H4 (cell line): ENCODE measurements at places on chromosomes 4 and X. TPM values are rescaled to one million over a fixed set of nuclear protein-coding genes. Genes with fewer than 3 reads are reported as not detected.

DNA sequence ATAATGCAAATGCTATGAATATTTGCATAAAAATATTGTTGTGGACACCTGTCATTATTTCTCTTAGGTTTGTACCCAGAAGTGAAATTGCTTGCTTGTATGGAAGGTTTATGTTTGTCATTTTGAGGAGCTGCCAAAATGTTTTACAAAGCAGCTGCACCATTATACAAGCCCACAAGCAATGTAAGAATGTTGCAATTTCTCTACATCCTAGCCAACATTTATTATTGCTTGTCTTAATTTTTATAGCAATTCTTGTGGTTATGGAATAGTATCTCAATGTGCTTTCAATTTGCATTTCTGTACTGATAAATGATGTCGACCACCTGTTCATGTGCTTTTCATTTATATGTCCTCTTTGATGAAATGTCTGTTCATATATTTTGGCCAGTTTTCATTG is 18.7 kb upstream of the RBMX start:
- no peak for DNase-seq

DNA sequence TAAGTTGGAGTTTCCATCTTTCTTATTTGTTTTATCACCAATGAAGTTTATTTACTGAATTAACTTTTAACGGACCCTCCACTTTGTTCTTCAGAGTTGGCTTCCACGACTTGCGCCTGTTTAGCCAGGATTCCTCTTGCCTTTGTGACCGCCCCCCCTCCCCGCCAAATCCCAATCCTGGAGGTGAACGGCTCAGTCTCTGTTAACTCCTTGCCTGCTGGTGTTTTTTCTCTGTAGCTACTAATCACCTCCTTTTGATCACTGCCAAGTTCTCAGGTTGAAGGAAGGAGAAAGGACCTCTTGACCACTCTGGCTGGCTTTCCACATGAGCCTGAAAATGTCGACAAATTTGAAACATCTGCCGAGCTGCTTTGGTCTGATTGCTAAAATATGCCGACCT is 46.8 kb upstream of the BCOR start:
- DNase-seq: no peak

GRCh38 chr4:11842620-11843263 is 414.0 kb upstream of the HS3ST1 start:
- no peak for DNase-seq

GRCh38 chr4:100819505-100819904 is 301.7 kb upstream of the EMCN start:
- DNase-seq: no peak

GRCh38 chrX:148517176-148517575 is 16.8 kb downstream of the AFF2 start:
- DNase-seq: peak; percentile 45

GRCh38 chr4:86261636-86262035 is 98.2 kb downstream of the MAPK10 start:
- DNase-seq: no peak

DNA sequence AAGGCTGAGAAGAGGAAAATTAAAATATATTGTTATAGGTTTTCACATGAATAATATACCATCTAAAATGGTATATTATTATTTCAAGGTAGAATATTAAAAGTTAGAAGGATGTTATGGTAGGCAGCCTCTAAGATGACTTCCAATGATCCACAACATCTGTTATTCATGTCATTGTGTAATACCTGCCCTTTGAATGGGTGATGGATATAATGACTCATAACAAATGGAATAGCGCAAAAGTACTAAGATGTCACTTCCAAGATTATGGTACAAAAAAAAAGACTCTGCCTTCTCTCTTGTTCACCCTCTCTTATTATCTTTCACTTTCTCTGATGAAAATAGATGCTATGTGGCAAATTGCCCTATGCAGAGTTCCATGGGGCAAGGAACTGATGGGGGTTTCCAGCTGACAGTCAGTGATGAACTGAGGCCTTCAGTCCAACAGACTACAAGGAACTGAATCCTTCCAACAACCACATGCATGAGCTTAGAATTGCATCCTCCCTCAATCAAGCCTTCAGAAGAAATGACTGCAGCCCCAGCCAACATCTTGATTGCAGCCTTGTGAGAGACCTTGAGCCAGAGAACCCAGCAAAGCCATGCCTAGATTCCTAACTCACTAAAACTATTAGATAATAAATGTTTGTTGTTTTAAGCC is 57.7 kb downstream of the HS6ST2 start:
- DNase-seq: no peak

DNA sequence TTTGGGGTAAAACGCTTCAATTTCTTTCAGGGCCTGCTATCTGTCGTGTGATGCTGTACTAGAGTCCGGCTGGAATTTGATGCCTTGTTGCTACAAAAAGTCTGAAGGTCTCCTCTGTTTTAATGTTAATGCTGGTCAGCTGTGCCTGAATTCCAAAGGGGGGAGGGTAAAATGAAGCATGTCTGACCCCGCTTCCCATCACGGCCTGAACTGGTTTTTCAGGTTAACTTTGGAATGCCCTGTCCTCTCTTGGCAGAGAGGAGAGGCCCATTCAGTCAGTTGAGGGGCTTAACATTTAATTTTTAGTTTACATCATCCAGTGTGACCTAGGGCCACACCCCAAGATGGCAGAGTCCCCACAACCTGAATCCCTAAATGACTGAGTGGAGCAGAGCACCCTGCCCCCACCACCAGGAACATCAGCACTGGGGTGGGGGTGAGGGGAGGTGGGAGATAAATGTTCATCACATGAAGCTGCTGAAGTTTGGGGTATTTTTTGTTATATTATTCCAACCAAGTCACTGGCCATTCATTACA is 47.9 kb upstream of the GPR78 start:
- DNase-seq: no peak

- DNase-seq: peak; percentile 36
Observed at GRCh38 chr4:118270492-118270891, 82.3 kb downstream of the PRSS12 start.

DNA sequence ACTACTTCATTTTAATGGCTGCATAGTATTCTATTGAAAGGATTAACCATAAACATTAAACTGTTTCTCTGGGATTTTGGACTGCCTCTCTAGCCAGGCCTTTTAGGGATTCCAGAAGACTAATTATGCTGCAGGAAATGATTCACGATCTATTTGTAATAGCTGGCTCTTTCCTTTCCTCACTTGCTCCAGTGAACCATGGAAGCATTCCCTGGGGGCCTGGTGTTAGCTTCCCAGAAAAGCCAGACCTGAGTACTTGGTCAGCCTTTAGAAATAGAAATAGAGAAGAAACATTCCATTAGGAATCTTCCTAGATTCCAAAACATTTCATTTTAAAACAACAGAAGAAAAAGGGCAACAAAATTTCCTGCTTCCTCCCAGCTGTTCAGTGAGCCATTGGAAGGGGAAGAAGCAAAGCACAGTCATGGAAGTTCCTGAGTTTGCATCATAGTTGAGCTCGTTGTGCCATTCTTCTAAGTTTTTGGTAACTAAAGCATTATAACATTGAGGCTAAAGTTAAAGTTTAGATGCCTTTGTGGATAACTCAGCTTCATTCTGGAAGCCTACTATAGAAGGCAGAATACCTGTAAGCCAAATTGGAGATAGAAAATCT is 83.5 kb downstream of the NPNT start:
- DNase-seq: peak; percentile 16

DNA sequence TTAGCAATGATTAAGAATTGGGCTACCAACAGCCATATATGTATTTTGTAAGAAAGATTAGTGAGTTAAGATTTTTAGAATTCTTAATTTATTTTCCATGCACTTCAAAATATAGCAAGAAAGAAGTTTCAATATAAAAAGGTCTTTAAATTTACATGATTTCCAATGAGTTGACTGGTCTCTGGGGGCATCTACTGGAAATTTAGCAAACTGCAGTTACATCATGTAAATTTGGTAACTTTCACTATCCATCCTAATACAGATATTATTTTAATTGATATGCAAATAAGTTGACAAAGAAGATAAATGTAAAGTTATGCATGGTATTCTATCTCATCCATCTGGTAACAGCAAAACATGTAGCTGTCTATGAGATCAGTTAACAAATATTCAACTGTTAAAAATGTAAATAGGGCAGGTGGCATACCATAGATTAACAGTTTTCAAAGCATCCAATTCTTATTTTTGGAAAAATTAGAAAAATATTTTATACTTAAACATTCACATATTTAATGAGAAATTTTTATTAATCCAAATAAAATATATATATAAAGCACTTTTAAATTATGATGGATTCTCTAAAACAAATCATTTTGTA is 29.1 kb downstream of the TTC29 start:
- peak; percentile 14 for DNase-seq

GRCh38 chrX:125681058-125681457 is 361.4 kb downstream of the TEX13C start:
- no peak for DNase-seq

- peak; percentile 83 for DNase-seq
Observed at GRCh38 chr4:97367878-97368277, 775.4 kb downstream of the STPG2 start.

GRCh38 chr4:54556051-54556450 is 101.7 kb upstream of the KIT start:
- no peak for DNase-seq

GRCh38 chr4:186684220-186684619 is 39.4 kb downstream of the FAT1 start:
- no peak for DNase-seq

GRCh38 chr4:101864660-101865059 is 74.1 kb downstream of the BANK1 start:
- DNase-seq: no peak

DNA sequence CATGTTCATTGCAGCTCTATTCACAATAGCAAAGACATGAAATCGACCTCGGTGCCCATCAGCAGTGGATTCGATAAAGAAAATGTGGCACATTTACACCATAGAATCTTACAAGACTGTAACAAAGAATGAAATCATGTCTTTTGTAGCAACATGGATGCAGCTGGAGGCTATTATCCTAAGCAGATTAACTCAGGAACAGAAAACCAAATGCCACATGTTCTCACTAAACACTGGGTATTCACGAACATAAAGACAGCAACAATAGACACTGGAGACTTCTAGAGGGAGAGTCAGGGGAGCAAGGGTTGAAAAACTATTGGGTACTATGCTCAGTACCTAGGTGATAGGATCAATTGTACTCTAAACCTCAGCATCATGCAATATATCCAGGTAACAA is 180.5 kb downstream of the PPP1R2C start:
- no peak for DNase-seq

- DNase-seq: no peak
Observed at GRCh38 chr4:19756661-19757060, 495.0 kb upstream of the SLIT2 start.

DNA sequence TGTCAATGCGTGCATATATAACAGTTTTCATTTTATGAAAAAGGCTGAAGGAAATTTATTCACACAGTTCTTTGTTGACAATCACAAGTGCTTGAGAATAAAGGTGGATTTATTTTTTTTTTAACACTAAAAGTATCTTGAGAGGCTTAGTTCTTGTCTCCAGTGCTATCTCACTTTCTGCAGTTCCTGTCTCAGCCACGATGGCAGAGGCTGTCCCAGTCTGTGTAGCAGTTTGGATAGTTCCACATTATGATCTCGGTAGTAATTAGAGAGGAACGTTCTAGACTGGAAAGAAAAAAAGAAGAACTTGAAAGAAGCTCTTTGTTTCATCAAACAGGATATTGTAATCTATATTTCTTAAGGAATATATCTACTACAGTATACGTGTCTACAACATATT is 229.0 kb downstream of the UGT8 start:
- DNase-seq: no peak

GRCh38 chrX:48736303-48736702 is 25.2 kb upstream of the GLOD5 start:
- no peak for DNase-seq

- DNase-seq: no peak
Observed at GRCh38 chr4:74548561-74548960, 103.6 kb downstream of the AREG start.

DNA sequence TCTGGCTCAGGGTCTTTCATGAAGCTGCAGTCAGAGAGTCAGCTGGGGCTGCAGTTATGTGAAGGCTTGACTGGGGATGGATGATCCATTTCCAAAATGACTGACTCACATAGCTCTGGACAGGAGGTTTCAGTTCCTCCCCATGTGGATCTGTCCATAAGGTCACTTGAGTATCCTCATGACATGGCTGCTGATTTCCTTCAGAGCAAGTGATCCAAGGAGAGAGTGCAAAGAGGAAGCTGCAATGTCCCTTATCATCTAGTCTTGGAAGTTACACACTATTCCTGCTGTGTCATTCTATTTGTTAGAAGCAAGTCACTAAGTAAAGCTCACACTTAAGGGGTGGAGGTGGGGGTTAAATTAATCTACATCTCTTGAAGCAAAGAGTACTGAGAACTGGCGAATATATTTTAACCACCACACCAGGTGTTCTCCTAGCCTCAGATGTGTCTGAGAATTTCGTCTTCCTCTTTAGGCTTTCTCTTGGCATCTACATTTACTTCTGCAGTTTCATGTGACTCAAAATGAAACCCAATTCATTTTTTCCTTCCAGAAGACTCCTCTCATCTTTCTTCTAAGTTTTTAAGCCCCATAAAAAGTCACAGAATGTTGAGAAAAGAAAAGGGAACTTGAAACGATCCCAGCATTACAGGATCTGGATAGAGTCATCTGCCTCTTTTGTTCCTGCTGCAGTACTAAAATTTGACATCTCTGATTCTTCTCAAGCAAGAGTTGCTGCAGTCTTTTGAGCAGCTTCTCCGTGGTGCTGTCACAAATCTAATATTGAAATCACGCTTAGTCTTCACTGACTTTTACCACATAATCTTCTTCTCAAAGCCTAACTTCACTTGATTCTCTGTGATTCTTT is 3.8 kb upstream of the GRPR start:
- DNase-seq: no peak

The IL13RA2 gene
- total RNA-seq: 177 and 186 TPM in 2 replicates

The PABPC5 gene
- 4.9 and 7.6 TPM in 2 replicates for total RNA-seq

The NIPAL1 gene
- 0.37 and 1.5 TPM in 2 replicates for total RNA-seq

The TMEM47 gene
- 28.3 and 37.8 TPM in 2 replicates for total RNA-seq

The XK gene
- 1.6 and 2.3 TPM in 2 replicates for total RNA-seq

The CPE gene
- total RNA-seq: 18.5 and 21.4 TPM in 2 replicates

The CT45A10 gene
- 0.43 TPM in 1 of 2 replicates, not detected in the other for total RNA-seq

The FATE1 gene
- not detected in 2 replicates for total RNA-seq

The MAGIX gene
- 0.48 and 2.3 TPM in 2 replicates for total RNA-seq

The PPP2R2C gene
- 0.91 and 1.3 TPM in 2 replicates for total RNA-seq

The RIBC1 gene
- 0.70 and 1.2 TPM in 2 replicates for total RNA-seq

The F8A2 gene
- total RNA-seq: not detected in 2 replicates

The RBMXL3 gene
- total RNA-seq: not detected in 2 replicates
